Hematopoietic multipotent progenitor cell treated with erythropoietin and hydrocortisone succinate and interleukin-3 and kit ligand, for 6 days (in vitro differentiated cells): ENCODE measurements at places on chromosomes 6 and 20.

DNA sequence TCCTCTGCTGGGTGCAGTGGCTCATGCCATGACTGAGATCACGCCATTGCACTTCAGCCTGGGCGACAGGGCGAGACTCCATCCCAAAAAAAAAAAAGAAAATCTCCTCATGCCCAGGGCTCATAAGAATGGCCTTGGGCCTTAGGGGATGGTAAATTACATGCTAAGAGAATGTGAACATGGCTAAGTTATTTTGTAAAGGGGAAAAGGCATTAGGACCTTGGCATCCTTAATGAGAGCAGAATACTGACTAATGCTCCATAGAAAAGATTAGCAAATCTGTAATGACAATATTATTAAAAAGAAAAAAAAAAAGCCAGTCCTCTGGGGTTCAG lies 12.6 kb upstream of the SHLD1 start:
- DNase-seq = no peak

GRCh38 chr20:48932375-48932941 lies 10.9 kb downstream of the ARFGEF2 start:
- no peak for DNase-seq

- DNase-seq = no peak
These were observed 46.3 kb upstream of the PLN start for GRCh38 chr6:118501765-118502164.

DNA sequence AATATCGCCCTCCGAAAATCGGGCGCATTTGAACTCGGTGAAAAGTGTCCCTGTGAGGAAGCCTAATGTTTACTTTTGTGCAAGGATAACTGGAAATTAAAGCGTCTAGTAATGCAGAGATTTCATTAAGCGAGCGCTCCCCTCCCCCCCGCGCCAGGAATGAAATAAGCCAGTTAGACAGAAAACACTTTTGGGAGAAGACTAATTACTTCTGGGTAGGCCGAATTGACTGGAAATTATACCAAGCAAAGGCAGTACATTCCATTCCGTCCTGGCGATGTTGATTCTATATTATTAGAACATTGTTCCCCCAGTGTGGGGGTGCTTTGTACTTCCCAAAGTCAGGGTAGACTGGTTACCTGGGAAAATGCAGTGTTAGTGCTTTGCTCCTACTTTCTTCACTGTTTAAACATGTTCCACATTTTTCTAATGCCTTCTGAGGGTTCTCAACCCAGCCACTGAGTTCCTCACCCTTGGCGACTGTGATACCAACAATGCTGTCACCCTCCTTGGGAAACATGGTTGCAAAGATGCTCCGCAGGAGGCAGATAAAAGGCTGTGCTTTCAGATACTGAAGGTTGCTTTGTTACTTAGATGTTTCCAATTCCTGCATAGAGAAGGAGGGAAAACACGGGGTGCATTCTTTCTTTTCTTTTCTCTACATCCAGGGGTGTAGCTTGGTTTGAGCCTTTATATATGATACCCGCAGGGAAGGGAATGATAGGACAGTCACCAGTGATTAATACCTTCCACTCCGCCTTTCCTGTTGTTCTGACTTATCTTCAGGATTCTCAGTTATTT lies 2.6 kb downstream of the GJA1 start:
- no peak for DNase-seq

DNA sequence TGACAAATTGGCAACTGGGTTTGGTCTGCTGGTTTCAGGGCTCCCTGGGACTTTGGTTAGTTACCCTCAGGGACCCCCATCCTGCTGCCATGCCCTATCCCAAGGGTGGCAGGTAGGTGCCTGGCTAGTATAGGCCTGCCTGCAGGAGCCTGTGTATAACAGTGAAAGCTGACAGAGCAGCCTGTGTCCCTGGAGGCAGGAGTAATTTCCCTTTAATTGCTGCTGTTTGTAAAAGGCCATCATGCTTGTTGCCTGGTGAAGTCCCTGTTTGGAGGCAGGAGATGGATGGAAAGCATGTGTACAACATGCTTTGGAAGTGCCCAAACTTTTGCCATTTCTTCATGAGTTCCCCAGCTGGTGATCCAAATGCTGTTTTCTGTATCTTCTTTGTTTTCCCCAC lies 30.1 kb downstream of the CMTR1 start:
- no peak for DNase-seq

- no peak for DNase-seq
These were observed 1.1 kb upstream of the CDC5L start for GRCh38 chr6:44386364-44386928.

GRCh38 chr6:133730881-133731280 lies 158.0 kb upstream of the TCF21 start:
- no peak for DNase-seq

DNA sequence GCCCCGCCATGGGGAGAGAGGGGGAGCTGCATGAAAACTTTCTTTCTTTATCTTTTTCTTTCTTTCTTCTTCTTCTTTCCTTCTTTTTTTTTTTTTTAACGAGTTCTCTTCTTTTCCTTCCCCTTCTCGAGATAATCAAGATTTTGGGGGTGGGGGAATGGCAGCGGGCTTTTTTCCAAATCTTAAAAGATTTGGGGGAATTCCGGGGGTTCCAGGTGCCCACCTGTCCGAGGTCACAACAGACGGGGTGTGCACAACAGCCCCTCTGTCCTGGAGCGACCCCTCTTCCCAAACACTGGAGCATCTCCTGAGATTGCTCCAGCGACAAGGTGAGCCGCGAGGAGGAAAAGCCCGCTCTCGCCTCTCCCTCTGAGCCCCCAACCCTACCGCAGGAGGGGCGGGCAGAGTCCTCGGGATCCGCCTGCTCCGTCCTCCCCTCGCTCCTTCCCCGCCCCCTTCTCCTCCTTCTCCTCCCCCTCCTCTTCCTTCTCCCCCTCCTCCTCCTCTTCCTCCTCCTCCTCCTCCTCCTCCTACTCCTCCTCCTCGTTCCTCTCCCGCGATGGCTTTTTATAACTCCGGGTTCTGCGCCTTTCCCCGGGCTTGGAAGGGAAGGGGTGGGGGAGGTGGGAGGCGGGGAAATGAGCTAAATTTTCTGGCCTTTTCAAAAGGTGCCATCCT lies 689 bp upstream of the KCNB1 start:
- DNase-seq = no peak

DNA sequence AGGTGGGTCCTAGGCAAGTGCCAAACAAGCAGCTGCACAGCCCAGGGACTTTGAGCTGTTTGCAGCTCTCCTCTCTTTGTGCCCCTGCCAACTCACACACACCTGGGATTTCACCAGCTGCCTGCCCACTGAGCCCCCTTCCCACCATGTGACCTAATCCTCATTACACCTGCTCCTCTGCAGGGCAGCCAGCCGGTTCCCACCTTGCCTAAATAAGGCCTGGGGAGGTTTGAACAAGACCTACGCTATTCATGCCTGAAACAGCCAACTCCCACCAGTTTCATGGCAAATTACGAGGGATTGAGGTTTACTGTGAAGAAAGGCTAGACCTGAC lies 92.6 kb upstream of the SOX4 start:
- DNase-seq = no peak

DNA sequence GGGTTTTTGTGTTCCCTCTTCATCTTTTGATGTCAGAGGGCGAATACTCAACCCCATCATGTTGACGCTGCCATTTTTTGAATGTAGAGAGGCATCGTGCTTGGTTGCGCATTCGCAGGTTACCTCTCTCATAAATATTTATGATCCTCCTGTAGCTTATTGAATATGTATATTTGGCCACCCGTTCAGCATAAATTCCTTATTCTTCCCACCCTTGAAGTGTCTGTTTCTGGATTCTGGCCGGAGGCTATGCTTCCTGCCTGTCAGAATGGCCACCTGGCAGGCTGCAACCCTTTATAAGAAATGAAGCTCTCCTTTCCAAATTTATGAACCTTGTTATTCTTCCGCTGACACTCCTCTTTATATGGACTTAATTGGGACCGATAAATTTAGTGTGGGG lies 40.9 kb downstream of the FAM50B start:
- DNase-seq = no peak

DNA sequence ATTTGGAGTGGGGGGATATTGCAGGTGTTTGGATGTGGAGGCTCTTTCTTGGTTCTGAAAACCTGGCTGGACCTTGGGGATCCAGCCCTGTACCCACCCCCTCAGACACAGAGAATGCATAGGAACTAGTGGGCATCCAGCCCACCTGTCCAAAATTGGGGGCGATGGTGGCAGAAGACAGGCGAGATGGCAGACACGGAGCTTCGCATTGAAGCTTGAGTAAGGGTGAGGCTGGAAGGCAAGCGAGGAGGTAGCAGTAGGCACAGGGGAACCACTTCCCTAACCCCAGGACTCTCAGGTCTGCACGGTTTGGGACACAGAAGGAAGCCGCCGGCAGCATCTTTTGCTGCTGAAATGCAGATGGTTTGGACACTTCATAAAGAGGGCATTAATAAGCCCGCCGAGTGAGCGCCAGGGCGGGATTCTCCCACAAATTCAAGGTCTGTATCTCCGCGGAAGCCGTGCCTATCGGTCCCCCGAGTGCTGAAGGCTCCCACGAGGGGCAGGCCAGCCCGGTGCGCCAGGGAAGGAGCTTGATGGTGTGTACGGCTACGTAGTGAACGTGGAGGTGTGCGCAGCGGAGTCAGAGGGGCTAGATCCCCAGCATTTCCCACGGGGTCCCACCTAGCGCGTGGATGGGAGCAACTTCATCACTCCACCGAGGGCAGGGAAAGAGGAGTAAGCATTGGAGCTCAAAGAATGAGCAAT lies 1.6 kb upstream of the FOXA2 start:
- DNase-seq = no peak

GRCh38 chr6:40807484-40807883 lies 220.3 kb upstream of the LRFN2 start:
- no peak for DNase-seq
